ENCODE measurements at places on chromosomes 4 and X.

GRCh38 chr4:183848805-183849204 is 56.3 kb upstream of the STOX2 start:
- DNase-seq, result no peak

DNA sequence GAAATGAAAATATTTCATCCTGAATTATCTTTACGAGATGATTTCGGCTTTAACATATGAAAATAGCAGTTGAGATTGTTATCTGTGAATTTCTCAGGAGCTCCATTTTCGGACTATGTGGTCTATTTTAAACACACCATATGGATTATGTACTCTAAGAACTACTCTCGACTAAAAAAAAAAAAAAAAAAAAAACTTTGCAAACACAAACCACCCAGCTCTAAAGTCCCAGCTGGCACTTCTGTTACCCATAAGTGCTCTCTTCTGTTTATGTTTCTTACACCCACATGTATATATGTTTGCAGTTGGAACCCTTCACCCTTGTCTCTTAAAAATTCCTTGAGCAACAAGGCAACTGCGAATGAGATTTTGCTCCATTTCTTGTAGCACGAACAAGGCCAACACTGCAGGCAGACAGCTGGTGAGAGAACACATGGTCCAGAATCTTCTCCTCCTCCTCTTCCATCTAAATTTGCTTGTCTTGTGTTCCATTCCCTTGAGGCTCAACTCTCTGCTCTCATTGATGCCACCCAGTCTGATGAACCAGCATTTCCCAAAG is 172.7 kb upstream of the HCCS start:
- DNase-seq, result no peak

GRCh38 chrX:129488359-129488758 is 34.9 kb downstream of the SMARCA1 start:
- DNase-seq, result no peak

- no peak for DNase-seq
Measured at GRCh38 chr4:169618986-169619385, 1.4 kb upstream of the CLCN3 start.

DNA sequence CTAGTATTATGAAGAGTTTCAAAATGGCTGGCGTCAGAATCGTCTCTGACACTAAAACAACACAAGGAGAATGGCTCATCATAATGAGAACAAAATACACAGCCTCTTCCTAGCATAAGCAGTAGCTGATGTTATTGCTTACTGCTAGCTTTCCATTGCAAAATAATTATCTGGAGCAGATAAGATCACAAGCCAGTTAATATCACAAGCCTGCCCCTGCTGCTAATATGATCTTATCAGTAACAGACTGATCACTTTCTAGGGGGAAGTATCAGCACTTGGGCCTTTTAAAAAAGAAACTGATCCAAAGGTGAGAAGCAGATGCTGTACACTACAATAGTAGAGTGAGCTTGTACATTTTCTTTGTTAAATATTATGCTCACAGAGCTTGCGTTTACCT is 554.8 kb upstream of the PABPC4L start:
- DNase-seq, result no peak

GRCh38 chrX:43703211-43703791 is 47.2 kb downstream of the MAOA start:
- DNase-seq, result no peak

DNA sequence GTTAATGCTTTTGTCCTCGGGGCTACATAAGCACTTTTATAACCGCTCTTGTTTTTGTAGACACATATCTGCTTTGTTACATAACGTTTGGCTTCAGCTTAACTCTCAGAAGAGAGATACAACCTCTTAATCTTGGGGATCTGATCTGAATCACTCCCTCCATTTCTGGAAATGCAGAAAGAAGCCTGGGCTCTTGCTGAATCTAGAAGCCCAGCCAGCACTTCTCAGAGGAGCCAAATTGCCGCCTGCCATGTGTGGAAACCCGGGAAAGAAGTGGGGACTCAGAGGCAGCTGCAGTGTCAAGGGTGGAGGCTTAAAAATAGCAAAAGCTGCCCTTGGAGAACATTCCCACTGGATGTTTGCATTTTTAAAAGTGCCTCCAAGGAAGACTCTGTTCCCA is 69.3 kb upstream of the LDB2 start:
- no peak for DNase-seq

GRCh38 chrX:150081076-150081475 is 142.8 kb upstream of the EOLA2 start:
- DNase-seq, result no peak

GRCh38 chrX:8103655-8104054 is 67.4 kb downstream of the VCX2 start:
- DNase-seq, result no peak

GRCh38 chrX:47797084-47797483 is 39.6 kb upstream of the ZNF81 start:
- DNase-seq, result no peak

GRCh38 chr4:107333518-107333917 is 297.4 kb upstream of the DKK2 start:
- no peak for DNase-seq

- DNase-seq, result no peak
Measured at GRCh38 chr4:90121676-90122354, 5.4 kb upstream of the CCSER1 start.

GRCh38 chr4:78747475-78747922 is 28.7 kb upstream of the BMP2K start:
- DNase-seq, result no peak

- no peak for DNase-seq
Measured at GRCh38 chrX:120302434-120302833, 8.8 kb downstream of the TMEM255A start.

GRCh38 chr4:69167300-69167699 is 47.2 kb downstream of the UGT2B11 start:
- no peak for DNase-seq

GRCh38 chr4:97349468-97350186 is 793.6 kb downstream of the STPG2 start:
- DNase-seq, result no peak

GRCh38 chr4:79431839-79432238 is 23.8 kb upstream of the GK2 start:
- no peak for DNase-seq

GRCh38 chr4:173091362-173091761 is 77.2 kb upstream of the GALNT7 start:
- no peak for DNase-seq

- DNase-seq, result no peak
Measured at GRCh38 chrX:35380808-35381700, 417.1 kb upstream of the MAGEB16 start.

GRCh38 chrX:42954880-42955279 is 176.9 kb upstream of the PPP1R2C start:
- DNase-seq, result no peak

GRCh38 chrX:93594780-93595179 is 78.6 kb downstream of the NAP1L3 start:
- DNase-seq, result no peak

DNA sequence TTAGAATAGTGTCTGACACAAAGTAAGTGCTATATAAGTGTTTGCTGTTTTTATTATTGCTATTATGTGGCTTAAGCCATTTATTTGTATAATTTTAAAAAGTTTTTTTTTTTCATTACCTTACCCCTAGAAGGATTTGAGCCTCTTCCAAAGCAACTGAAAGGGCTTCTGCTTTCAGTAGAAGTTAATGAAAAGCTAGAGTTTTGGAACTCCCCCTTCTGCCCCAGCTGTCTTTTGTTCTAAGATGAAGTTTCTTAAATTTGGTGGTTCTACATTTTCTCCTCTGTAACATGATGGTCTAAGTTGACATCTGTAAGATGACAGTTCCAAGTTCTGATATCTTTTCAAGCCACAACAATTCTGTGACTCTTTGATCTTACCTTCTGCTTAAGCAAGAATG is 30.3 kb downstream of the FHIP1A start:
- no peak for DNase-seq

GRCh38 chr4:125992891-125993290 is 678.1 kb downstream of the FAT4 start:
- no peak for DNase-seq

DNA sequence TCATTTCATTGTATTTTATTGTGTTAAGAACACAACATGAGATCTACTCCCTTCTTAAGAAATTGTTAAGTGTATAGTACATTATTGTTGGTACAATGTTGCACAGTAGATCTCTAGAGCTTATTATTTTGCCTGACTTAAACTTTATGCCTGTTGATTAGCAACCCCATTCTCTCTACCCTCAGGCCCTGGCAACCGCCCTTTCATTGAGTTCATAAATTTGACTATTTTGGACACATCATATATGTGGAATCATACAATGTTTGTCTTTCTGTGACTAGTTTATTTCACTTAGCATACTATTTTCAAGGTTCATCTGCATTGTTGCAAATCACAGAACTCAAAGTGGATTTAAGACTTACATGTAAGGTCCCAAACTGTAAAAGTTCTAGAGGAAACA is 222.1 kb downstream of the IL15 start:
- no peak for DNase-seq

DNA sequence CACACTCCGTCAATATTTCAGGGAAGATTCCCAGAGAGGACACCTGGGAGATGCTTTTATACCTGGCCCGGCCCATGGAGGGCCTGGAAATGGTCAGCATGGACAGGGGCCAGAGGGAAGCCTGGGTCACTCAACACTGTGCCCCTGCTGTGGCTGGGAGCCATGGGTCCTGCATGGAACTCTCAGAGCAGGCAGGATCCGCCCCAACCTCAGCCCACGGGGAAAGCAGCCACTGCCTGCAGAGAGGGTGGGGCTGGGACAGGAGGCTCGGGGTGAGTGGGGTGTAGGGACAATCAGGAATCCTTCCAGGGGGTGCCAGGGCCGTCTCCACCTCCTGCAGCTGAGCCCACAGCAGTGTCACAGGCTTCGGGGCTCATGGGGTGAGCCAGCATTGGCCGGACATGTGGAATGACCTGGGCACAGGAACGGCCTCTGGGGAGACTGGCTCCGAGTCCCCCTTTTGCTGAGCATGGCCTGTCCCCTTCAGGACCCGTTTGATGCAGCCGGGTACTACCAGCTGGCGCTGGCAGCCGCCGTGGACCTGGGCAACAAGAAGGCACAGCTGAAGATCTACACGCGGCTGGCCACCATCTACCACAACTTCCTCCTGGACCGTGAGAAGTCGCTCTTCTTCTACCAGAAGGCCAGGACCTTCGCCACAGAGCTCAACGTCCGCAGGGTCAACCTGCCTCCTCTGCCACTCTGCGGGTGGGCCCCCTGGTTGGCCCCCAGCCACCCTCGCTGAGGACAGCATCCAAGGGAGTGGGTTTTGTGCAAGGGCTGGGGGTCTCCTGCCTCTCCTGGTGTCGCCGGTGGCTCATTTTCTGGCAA is 29.1 kb upstream of the HTRA3 start:
- DNase-seq, result no peak

DNA sequence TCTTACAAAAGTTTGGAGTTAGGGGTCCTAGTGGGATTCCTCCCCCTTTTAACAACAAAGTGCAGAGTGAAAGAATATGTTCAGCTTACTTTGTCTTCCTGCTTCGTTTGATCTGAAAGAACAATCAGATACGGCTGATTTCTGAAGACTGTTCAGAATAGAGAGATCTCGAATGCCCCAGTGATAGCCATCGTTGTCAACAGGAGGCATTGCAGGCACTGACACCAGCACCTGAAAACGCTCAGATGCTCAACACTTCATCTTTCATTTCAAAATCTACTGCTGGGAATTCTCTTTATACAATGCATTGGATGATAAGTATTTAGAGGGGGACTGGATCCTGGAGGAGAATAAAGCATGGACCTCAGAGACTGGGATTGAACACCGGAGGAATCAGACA is 186.3 kb upstream of the TENM3 start:
- DNase-seq, result no peak

DNA sequence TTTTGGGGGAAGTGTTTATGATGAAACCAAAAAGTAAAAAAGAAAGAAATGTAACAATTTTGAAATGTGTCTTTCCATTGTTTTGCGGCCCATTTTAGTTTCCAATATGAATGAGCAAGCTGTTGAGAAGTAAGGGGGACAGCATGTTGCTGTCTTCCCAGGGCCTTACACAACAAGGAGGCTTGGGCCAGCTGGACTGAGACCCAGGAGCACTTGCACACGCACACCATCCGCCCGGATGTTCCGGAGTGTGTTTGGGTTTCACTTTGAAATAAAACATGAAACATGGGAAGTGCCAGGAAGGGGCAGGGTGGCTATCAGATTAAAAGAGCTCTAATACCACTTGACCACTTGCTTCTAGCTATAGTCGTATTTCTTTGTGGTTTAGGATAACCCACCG is 144.4 kb downstream of the NHS start:
- DNase-seq, result no peak

DNA sequence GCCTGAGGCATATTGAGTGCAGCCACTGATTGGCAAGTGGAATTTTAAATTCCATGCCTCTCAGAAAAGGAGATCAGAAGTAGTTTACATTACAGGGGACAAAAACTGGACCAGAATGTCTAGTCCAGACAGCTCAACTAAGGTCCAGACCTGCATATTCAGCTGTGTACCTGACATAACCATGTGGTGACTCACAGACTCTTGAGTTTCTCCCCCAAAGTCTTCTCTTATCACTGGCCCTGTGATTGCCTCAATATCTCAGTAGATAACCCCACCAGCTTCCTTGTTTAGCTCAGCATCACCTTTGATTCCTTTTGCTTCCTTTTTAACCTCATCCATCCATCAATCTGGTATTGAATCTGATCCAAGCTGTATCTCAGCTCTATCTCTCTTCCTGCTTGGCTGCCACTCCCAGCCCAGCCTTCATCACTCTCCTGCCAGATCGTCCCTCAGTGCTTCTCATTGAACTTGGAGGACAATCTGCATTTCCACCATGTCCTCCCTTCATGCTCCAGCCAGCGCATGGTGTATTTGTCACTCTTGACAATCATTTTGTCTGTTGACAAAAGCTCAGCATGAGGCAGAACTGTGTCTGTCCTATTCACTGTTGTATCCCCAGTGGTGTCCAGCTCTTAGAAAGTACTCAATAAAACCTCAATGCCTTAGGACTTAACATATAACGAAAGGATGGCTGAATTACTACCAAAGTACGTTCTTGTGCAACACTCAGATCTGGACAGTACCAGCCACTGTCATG is 27.8 kb upstream of the SLC2A9 start:
- no peak for DNase-seq

DNA sequence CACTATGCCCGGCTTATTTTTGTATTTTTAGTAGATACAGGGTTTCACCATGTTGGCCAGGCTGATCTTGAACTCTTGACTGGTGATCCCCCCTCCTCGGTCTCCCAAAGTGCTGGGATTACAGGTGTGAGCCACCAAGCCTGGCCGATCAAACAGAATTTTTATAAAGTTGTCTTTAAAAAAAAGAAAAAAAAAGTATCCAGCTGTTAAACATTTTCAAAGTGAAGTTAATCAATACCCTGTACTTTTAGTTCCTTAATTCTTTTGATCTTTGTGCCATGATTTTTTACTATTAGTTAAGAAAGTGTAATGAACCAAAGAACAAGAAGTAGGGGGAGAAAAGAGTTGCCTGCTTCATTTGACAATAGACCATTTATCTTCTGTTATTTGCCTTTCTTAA is 24.3 kb downstream of the SMAD1 start:
- no peak for DNase-seq
